ENCODE measurements at places on chromosomes 3 and 15. TPM values are rescaled to one million over a fixed set of nuclear protein-coding genes. Genes with fewer than 3 reads are reported as not detected.

Gene SIDT1
- not detected for total RNA-seq

Gene BSN
- 0.67 TPM for total RNA-seq

GRCh38 chr3:126747768-126748167, 43.7 kb downstream of the CHCHD6 start:
- no peak for DNase-seq

GRCh38 chr15:39153058-39153714, 427.7 kb upstream of the THBS1 start:
- DNase-seq: no peak

GRCh38 chr15:72521682-72522081, 47.6 kb downstream of the ARIH1 start:
- no peak for DNase-seq

All from mesothelial cell of epicardium (in vitro differentiated cells).